ENCODE measurements at places on chromosomes 5 and 9. TPM values are rescaled to one million over a fixed set of nuclear protein-coding genes. Genes with fewer than 3 reads are reported as not detected.

Gene GMCL2
- not detected for total RNA-seq

DNA sequence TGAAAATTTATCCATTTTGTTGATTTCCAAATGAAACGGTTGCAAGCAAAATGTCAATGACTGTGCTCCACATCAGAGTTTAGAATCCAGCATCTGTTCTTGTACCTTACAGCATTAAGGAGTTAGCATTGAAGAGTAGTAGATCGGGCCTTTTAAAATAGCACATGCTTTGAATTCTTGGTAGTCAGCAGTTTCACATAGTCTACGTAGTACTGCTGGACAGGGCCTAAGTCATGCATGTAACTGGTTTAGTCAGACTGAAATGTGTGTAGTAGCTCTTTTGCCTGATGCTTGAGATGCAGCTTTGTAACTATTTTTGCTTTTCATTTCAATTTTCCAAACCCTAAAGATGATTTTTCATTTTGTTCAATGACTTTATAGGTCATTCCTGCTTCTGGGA lies 19.8 kb downstream of the LECT2 start:
- peak; percentile 26 for DNase-seq

- DNase-seq, result no peak
These were observed 116.6 kb downstream of the CDH12 start for GRCh38 chr5:22736443-22737003.

DNA sequence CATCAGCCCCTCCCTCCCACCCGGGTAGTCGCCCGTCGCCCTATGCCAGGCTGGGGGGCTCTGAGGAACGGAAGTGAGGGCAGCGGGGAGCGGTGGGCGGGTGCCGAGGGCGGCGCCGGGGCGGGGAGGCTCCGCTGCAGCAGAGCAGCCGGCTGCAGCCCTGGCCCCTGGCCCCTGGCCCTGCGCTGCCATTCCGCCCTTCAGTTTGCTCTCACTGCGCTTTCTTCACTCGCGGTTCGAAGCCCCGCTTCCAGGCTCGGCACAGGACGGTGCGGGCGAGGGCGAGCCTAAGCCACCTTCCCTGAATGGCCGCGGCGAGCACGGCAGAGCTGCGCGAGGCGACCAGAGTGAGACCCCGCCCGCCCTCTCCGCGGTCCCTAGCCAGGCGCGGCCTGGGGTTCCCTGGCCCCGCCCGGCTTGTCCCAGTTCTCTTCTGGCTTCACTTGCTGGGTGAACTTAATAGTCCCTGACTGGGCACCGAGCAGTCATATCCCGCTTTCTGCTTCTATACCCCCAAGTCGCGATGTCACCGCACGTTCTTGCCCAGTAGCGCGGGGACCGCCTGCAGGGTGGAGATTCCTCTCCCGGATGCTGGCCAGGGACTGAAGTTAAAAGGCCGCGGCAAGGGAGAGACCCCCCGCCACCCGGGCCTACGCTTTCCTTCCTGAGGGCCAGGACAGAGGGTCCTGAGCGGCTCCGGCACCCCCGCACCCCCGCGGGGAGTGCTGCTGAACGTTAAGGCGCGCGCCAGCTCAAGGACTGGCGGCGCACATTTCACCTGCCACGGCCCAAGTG lies 623 bp upstream of the TRIM36 start:
- no peak for DNase-seq

- DNase-seq, result no peak
These were observed 176.4 kb upstream of the PLPPR1 start for GRCh38 chr9:100852088-100852487.

GRCh38 chr5:74641735-74642542 lies 1.4 kb upstream of the ENC1 start:
- DNase-seq, result peak; percentile 75

DNA sequence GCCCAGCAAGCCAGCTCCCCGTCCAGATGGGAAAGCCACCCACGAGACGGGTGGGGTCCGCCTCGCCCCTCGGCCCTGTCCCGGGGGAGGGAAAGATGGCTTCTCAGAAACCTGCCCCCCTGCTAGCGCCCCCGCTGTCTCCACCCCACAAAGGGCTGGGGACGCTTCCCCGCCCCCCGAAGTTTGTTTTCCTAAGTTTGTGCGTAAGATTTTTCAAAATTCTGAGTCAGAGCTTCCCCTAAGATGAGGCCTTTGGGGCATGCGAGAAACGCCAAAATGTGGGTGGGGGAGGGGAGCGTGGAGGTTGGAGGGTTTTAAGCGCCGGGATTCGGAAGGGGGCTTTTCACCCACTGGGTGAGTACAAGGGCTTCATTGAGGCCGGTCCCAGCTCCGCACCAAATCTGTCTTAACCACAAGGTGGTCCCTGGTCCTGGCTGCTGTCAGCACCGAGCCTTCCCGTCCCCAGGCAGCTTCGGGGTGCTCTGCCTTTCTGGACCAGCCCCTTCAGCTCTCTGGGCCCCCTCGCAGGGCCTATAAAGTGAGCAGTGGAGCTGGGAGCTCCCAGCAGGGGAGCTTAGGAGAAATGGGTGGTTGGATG lies 32.3 kb downstream of the PRRX2 start:
- peak; percentile 53 for DNase-seq

Gene GPR150
- total RNA-seq, result not detected

- no peak for DNase-seq
These were observed 3.4 kb downstream of the HIGD2A start for GRCh38 chr5:176391999-176392398.

DNA sequence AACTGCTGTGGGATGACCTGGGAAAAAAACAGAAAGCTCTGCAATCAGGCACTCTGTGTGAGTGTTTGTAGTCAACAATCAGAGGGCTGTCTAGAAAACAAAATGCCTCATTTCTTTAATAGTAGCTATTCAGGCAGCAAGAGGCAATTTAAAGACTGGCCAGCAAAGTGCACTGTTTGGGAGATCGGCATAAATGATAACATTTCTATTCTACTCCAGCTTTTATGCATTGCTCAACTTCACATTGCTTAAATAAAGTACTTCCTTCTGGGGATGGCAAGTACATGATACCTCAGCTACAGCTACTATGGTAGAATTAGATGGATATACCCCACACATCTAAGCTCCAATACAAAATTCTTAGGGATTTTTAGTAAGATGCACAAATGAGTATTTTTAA lies 193.1 kb downstream of the DCP2 start:
- no peak for DNase-seq

Gene SLC6A18
- total RNA-seq, result not detected

Gene PHF24
- 0.16 TPM for total RNA-seq

Gene LTC4S
- 1.2 TPM for total RNA-seq

DNA sequence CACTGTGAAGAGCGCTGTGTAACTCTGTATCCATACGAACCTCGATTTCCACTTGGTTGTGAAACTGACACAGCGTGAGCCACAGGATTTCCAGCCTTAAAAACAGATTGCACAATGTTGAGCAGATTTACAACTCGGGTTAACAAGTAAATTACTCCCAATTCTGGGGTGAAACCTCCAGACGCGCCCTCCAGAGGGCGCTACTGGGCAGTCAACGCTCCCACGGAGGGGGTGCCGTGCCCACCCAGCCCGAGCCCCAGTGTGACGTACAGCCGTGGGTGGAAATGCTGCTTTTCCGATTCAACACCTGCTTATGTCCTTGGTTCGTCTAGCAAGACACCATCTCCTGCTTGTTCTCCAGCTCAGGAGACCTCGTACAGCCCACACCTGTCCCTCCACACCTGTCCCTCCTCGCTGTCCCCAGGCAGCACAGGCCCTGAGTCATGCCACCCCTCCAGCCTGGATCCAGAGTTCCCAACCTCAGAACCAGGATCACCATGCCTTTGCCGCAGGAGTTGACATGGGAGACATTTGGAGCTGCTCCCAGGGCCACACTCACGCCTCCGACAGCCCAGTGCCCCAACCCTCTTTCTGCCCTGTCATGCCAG lies 34.4 kb upstream of the SLC6A3 start:
- DNase-seq, result no peak

DNA sequence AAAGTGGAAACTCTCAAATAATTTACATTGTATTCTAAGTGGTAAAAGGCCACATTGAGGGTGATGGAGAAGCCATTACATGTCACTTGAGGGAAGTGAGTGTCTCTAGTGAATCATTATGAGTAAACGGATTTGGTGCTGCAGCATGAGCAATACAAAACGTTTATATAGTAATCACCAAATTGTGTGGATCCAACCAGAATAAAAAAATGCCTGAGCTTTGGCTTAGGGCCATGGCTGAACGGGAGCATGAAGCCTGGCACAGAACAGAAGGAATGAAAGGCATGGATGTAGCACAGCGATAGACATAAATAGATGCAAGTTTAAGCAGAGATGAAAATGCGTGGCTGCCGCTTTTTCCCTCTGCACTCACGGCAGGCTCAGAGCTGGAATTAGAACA lies 58.3 kb downstream of the PTTG1 start:
- peak; percentile 74 for DNase-seq

DNA sequence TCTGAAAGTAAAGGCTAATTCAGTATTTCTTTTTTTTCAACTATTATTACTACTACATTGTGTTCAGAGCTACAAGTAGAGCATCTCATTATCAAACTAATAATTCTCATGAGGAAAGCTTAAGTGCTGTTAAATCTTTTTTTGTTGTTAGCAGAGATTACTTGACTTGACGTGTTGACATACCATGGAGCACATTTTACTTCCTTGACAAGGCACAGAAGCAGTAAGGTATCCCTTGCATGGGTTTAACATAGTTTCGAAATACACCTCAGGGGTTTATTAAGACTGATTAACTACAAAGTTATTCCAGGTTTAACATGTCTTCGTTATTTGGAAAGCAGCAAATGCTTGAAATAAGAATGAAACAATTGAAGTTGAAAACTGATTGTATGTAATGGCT lies 7.0 kb downstream of the SPDL1 start:
- no peak for DNase-seq

Gene SNCAIP
- total RNA-seq, result 0.84 TPM

All from astrocyte (in vitro differentiated cells and primary cell).